ENCODE measurements at places on chromosomes 12 and 14.
A peak's percentile ranks its signal among the peaks of the same experiment; 100 is the strongest.

- DNase-seq, result no peak
Observed at GRCh38 chr12:52139579-52140062, 52.2 kb downstream of the KRT80 start.

DNA sequence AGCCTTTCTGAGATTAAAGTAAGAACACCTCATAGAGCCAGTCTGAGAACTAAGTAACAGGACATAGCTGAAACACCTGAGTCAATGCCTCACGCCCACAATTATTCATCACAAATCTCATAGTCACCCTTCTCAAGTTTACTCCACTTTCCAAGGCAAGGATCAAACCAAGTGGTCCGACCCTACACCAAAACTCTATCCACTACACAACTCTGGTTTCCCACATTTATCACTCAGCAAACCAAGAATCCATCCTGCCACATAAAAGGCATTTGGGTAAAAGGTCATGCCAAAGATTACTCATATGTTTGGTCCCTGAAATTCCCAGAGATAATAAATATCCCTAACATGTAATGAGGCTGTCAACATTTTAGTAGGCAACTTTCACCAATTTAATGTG lies 144.1 kb downstream of the RPAP3 start:
- no peak for DNase-seq

DNA sequence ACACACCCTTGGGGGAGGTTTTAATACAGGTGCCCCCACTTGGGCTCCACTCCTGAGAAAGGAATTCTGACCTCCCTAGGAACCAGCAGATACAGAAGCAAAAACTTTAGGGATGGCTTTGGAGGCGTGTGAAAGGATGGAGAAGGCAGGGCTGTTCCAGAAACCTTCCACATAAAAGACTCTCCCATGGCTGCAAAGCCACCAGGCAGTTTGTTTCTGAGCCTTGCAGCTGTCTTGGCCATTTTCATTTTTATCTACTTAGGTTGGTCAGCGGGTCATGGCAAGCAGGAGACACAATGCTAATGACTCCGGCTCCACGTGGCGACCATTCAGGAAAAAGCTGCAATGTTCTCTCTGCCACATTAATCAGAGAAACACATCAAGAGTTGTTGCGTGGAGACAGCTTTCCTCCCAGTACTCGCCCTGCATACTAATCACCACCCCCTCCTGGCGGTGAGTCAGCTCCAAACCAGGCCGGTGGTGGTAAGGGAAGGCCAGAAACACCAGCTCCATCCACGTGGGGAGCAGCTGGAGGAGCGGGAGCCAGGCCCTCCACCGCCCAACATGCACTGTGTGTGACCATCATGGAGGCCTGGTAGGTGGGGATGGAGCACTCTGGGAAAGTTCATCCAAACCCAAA lies 30.9 kb upstream of the IRF2BPL start:
- no peak for DNase-seq

DNA sequence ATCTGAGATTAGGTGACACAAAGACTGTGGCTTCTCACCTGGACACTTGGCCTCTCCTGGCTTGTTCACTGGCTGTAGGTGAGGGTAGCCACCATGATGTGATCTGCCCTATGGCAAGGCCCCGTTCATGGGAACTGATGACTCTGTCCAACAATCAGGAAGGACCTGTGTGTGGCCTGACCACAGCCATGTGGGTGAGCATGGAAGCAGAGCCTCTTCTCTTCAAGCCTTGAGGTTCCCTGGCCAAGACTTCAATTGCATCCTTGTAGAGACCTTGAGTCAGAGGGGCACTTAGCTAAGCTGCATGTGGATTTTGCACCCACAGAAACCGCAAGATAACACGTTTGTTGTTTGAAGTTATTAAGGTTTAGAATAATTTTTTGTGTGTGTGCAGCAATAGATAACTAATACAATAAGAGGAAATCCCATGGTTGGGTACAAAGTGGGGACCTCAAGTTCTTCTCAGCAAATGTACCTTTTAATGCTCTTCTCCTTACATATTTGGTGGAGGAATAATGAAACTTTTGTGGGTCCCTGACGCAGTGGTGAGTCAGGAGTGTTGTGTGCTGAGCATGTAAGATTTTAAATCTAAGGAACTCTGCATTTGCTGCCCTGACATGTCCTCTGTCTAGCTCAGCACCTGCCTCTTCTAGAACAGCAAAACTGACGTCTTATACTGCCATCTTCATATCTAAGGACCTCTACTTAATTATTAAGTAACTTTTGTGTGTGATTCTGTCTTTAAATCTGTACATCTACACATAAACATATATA lies 27.5 kb upstream of the PLEKHG7 start:
- no peak for DNase-seq

DNA sequence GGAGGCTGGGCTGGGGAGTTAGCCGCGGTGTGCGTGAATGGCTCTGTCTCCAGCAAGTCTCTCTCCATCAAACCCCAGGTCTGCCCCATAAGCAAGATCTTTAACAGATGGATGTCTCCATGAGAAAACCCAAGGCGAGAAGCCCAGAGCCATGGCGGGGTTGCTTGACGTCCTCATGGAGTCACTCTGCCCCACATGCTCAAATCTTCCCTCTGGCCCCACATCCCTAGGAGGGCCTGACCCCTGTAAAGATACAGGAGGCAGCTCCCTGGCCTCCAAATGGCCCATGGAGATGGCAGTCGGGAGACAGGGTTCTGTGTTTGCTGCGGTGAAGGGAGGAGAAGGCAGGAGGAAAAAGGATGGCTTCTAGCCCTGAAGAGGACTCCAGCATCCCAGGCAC lies 49.3 kb downstream of the C14orf132 start:
- DNase-seq, result no peak

DNA sequence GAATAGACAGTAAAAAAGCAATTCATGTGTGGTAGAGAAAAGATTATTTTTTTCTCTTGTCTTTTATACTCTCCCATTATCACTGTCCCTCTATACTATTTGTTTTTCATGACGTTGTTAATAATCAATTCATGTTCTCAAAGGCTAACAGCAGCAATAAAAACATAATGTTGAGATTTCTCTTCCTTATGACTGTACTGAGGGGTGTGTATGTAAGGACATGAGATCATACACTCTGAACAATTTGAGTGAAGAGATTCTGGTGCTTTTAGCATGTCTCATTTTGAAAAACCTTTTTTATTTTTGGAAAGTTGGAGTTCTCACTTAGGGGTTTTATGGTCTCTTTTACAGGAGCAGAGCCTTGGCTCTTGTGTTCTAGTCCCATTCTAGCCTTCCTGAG lies 3.8 kb upstream of the TSPAN8 start:
- DNase-seq, result no peak

DNA sequence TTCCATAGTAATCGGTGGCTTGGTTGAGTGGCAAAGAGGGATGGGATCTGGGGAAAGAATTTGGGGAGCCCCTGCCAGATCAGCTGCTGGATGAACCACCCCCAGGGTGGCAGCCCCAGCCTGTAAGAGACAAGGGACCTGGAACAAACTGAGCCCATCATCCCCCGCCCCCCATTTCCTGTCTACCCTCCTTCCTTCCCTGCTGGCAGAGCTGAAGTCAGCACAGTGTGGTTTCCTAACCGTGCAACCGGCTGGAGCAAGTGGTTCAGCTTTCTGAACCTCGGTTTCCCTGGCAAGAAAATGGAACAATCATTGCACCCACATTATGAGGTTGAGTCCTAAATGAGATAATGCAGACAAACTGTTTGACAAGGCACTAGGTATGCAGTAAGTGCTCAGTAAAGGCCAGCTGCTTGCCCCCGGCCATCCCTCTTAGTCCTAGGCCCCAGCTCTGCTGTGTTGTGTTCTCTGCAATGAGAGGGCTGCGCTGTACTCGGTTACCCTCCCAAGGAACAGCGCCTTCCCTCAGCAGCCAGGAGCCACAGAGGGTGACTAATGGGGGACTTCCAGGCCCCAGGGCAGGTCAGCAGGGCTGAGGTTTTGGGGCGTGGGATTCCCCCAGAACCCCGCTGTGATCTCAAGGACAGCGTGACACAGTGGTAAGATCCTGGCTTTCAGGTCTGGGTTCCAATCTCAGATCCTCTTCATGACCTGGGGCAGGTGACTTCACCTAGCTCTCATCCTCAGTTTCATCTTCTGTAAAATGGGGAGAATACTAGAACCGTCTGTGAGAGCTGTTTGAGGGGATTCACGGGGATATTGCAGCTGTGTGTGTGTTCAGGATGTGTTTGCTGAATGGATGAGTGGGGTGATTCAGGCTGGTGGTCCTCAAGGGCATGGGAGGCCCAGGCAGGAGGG lies 16.5 kb downstream of the SELPLG start:
- peak; percentile 63 for DNase-seq

All from stimulated activated CD4-positive, alpha-beta T cell treated with anti-CD3 and anti-CD28 coated beads, Interleukin-12 subunit alpha, Interleukin-12 subunit beta, amount 100 ng/mL, for 4 hours (primary cell).